A172 (cell line): ENCODE measurements at places on chromosomes 12 and 14.

DNA sequence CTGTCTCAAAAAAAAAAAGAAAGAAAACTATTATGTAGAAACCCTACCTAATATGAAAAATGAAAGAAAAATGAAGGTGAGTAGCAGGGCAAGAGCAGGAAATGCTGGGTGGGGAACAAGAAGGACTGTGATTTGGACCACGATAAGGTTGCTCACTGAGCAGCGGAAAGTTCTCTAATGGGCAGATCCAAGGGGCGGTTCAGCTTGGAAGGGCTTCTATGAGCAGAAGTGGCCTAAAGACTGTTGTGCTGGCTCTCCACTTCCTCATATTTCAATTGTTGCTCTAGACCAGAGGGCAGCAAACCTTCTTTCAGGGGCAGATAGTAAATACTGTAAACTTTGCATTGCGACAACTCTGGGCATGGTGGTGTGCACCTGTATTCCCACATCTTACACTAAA lies 16.3 kb upstream of the NFYB start:
- no peak for DNase-seq

- no peak for DNase-seq
Measured at GRCh38 chr12:9910716-9911421, 21.3 kb downstream of the CLEC2A start.

DNA sequence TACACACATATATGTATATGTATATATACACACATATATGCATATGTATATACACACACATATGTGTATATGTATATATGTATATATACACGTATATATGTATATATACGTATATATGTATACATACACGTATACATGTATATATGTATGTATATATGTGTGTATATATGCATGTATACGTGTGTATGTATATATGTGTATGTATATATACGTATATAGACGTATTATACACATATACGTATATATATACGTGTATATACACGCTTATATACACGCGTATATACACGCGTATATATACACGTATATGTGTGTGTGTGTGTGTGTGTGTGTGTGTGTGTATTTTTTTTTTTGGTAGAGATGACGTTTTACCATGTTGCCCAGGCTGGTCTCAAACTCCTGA lies 32.9 kb upstream of the ZNF740 start:
- no peak for DNase-seq

- DNase-seq = no peak
Measured at GRCh38 chr12:4448371-4448940, 2.8 kb upstream of the FGF6 start.

GRCh38 chr12:108586306-108586705 lies 11.6 kb downstream of the TMEM119 start:
- DNase-seq = no peak

GRCh38 chr12:3718100-3718499 lies 34.8 kb downstream of the CRACR2A start:
- DNase-seq = no peak

- DNase-seq = peak; percentile 56
Measured at GRCh38 chr12:70719672-70720420, 82.6 kb upstream of the PTPRB start.

DNA sequence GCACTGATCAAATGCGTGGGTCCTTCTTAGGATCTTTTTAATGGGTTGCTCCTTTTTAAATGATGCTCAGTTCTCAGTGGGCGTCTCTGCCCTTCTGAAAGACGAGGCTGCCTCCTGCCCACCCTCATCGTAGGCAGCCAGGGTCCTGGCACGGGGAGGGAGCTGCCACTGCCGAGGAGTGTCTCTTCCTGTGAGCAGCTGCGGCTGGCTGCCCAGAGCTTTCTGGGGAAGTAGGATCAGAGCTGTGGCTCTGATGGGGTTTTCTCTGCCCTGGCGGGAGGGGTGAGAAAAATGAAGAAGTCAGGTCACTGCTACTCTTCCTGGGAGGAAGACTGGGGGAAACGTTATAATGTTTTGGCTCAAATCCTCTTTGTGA lies 31.1 kb upstream of the BEGAIN start:
- no peak for DNase-seq

DNA sequence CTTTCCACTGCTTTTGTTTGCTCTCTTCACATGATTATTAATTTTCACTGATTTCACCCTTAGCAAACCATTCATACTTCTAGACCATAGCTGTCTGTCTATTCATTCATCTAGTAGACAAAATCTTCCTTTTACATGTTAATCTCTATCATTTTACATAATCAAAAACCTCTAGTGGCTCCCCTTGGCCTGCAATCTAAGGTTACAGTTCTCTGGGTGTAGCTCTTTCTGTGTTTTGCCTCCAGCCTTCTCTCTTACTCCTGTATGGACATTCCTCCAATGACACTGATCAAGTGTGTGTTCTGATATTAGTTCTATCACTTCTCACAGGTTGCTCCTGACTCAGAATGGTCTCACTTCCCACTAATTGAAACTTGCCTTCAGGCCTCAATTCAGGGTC lies 56.4 kb downstream of the PRKCH start:
- DNase-seq = no peak

GRCh38 chr12:95836185-95836609 lies 22.6 kb upstream of the SNRPF start:
- DNase-seq = no peak

GRCh38 chr14:71523630-71524319 lies 408.5 kb upstream of the RGS6 start:
- no peak for DNase-seq

DNA sequence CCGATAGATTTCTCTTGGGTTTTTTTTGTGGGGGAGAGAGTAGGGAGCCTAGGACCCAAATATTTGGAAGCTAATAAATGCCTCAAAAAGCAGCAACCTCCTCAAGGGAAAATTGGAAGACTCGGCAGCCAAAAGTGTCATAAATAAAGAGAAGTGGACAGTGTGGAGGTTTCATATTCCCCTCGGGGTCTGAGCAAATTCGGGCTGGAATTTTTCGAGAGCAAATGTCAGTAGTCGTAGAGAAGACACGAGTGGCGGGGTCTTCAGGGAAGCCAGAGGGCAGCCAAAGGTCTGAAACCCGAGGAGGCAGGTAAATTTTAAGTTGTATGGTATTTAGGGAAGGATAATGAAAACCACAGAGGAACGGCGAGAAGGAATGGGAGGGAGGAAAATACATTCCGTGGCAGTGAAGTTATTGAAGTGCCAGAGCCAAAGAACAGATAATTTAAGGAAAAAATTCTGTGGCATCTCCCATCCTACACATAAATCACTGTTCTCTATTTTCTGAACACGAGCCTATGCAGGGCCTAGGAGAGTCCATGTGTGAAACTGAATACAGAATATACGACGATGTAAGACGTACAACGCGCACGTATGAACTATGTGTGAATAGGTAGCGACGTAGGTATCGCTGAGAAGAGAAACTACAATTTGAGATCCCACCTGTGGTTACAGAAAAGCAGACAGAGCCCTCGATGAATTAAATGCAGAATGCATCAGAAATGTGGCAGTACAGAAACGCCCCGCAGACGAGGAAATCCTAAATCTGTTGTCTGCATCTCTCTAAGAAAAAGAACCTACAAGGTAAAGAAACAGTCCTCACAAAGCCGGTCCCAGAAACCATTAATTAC lies 12.9 kb downstream of the BCL11B start:
- DNase-seq = no peak

GRCh38 chr12:7709969-7710675 lies 1.1 kb upstream of the DPPA3 start:
- DNase-seq = no peak

DNA sequence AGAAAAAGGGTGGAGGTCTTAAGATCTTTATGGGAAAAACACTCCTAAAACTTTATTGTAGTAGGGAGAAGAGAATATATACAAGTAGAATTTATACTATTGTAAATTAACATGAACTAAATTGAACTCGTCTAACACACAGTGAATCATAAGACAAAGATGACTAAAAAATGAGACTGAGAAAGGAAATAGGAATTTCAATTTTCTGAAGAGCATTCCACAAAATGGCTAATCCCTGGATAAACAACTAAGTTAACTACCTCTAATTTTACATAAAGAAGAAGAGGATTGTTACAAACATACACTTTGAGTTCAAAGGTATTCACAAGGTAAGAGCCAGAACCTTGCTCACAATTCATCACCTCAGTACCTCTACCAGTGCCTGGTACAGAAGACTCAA lies 2.0 kb downstream of the MAP4K5 start:
- DNase-seq = no peak

DNA sequence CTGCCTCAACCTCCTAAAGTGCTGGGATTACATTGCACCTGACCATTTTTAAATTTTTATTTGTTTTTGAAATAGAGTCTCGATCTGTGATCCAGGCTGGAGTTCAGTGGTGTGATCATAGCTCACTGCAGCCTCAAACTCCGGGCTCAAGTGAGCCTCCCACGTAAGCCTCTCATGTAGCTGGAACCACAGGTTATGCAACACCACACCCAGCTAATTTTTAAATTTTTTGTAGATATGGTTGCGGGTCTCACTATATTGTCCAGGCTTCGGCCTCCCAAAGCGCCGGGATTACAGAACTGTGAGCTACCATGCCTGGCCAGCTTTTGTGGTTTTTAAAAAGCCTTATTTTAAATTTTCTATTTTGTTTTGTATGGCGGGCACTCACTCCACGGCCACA lies 2.2 kb upstream of the DRAM1 start:
- DNase-seq = no peak
